T-helper 17 cell (primary cell): ENCODE measurements at places on chromosomes 7 and 10. TPM values are rescaled to one million over a fixed set of nuclear protein-coding genes. Genes with fewer than 3 reads are reported as not detected.

GRCh38 chr7:158812684-158813083, 16.6 kb downstream of the ESYT2 start:
- no peaks in the 10 kb centered on the region for H3K27me3 ChIP-seq
- peak overlapping the region; percentile 88 for H3K4me3 ChIP-seq
- H3K4me1 ChIP-seq: peaks cover 80% of the 10 kb centered on the region
- H3K36me3 ChIP-seq: peaks cover 6% of the 10 kb centered on the region
- H3K27ac ChIP-seq: peak overlapping the region; percentile 100

The PHKG1 gene
- total RNA-seq: 10.1 TPM

DNA sequence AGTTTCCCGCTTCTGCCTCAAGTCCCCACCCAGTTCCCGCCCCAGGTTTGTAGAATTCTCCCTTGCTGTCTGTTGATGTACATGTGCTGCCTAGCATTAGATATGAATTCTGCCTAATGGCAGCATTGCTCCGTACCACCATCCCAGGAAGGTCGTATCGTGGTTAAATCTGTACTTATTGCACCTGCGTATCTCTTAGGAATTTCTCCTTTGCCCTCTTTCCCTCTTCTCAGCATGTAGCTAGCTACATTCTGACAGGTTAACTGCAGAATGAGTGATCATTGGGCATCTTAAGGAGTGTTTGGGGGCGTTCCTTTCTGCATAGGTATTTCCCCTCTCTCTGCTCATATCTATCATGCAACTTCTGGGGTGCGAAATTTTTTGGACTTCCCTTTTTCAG, 293.1 kb downstream of the GPR158 start:
- no peaks in the 10 kb centered on the region for H3K27me3 ChIP-seq
- no peaks in the 10 kb centered on the region for H3K4me1 ChIP-seq
- no peaks in the 10 kb centered on the region for H3K36me3 ChIP-seq
- no peak for DNase-seq
- no peak overlapping the region for H3K27ac ChIP-seq

GRCh38 chr10:100745882-100746783, 751 bp downstream of the PAX2 start:
- peak overlapping the region; percentile 57 for H3K27ac ChIP-seq
- no peak for DNase-seq
- H3K36me3 ChIP-seq: peaks cover 11% of the 10 kb centered on the region
- peaks cover 77% of the 10 kb centered on the region for H3K27me3 ChIP-seq

DNA sequence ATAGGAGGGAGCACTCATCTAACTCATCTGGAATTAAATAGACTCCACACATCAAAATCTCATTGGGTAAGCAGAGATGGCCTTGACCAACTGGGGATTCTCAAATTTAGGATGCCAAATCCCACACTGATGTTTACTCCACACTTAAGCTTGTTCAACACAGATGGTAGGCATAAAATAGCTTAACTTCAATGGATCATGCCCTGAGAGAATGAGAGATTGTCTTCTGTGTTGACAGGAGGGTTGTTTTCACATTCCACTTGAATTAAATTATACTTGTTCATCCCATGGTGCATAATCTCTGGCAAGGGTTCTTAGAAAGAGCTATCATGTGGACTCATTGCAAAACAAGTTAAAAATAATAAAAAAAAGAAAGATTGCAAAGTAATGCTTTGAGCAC, 391.4 kb downstream of the PLXDC2 start:
- no peaks in the 10 kb centered on the region for H3K27me3 ChIP-seq
- no peak overlapping the region for H3K4me3 ChIP-seq
- no peak overlapping the region for H3K27ac ChIP-seq
- DNase-seq: no peak

DNA sequence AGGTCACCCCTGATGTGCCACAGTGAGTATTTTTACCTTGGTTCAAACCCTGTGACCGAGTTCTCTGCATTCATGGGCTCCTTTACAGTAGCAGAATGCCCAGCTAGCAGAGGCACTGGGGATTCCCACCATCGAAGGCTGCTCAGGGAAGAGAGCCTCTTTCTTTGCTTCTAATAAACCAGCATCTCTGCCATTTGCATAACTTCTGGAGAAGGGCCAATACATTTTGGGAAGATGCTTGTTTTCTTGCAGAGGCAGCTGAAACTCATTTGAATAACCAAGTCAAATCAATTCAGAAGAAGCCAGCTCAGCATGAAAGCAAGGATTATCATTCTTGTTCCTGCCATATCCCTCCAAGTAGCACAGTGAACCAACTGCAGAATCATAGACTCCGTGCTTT, 82.9 kb upstream of the WDR11 start:
- peaks cover 27% of the 10 kb centered on the region for H3K27me3 ChIP-seq
- no peak overlapping the region for H3K4me3 ChIP-seq
- no peaks in the 10 kb centered on the region for H3K36me3 ChIP-seq
- no peak for DNase-seq
- H3K4me1 ChIP-seq: no peaks in the 10 kb centered on the region
- no peak overlapping the region for H3K27ac ChIP-seq

The ELFN1 gene
- not detected for total RNA-seq

The SAMD9L gene
- total RNA-seq: 17.7 TPM
